HFFc6 (cell line): ENCODE measurements at places on chromosomes 1 and 21. TPM values are rescaled to one million over a fixed set of nuclear protein-coding genes. Genes with fewer than 3 reads are reported as not detected.

The AGL gene
- 6.7 to 8.2 TPM (median 6.9 TPM) in 3 replicates for total RNA-seq

DNA sequence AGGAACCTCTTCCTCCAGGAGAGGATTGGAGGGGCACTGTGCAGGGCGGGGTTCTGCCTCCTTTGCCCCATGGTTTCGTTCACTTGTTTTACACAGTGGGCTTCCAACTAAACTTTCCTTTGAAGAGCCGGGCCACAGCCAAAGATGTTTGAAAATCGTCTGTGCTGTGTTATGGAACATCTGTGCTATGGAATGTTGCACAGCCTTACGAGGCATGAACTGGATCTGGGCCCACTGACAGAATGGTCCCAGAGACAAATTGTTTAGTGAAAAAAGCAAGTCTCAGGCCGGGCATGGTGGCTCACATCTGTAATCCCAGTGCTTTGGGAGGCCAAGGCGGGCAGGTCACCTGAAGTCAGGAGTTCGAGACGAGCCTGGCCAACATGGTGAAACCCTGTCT is 12.6 kb upstream of the MEF2D start:
- no peak for DNase-seq

GRCh38 chr21:38758501-38759214 is 47.1 kb upstream of the ETS2 start:
- no peak for DNase-seq

- peak; percentile 46 for DNase-seq
Observed at GRCh38 chr1:162357681-162358266, 18.9 kb downstream of the SPATA46 start.

DNA sequence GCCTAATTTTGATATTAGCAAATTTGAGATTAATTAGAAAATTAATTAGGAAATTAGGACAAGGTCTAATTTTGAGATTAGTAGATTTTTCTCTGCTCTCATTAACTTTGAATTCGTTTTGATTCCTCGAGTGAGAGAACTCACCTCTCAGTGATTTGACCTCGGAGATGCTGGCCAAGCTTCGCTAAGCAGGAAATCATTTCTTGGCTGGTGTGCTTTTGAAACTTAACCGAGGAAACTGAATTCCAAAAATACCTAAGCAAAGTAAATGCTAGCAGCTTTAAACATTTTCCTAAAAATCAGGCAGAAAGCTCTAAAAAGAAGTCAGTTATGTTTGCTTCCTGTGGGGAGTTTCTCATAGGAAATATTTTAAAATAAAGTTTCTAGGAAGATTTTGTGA is 34.9 kb downstream of the CDC14A start:
- DNase-seq: no peak

DNA sequence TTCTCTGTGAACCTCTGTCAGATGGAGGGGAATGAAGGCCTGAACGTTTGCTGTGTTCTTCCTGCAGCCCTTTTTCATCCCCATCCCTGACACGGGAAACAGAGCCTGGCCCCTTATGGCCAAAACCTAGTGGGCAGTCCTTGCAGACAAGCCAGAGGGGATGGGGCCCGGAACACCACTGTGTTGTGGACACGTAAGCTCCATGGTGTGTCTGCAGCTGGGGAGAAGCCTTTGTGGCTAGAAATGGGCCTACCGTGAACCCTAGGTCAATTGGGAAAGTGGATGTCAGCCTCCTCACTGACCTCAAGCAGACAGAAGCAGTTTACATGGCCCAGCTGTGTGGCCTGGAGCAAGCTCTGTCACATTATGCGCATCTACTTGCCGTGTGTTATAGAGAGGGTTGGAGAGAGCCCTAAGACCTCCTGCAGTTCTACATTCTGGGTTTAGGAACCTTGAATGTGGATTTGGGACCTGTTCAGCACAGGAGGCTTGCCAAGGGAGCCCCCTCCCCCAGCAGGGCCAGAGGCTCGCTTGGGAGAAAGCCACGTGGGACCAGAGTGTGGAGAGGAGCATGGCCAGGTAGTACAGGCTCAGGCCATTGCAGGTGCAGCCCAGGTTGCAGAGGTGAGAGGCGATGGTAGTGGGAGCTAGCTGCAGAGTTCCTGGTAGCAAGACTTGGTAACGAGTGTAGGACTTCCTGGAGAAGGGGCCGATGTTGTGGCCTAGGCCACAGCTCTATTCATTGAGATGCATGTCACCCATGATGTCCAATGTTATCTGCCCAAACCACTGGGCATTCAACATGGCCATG is 20.7 kb downstream of the PARS2 start:
- DNase-seq: no peak

- no peak for DNase-seq
Observed at GRCh38 chr1:234825498-234826165, 215.7 kb upstream of the IRF2BP2 start.
